CD8-positive, alpha-beta T cell (primary cell): ENCODE measurements at places on chromosomes 2 and 18. TPM values are rescaled to one million over a fixed set of nuclear protein-coding genes. Genes with fewer than 3 reads are reported as not detected.

PRKAG3 gene
- not detected for total RNA-seq

HOXD13 gene
- total RNA-seq, result not detected

LTBP1 gene
- total RNA-seq, result not detected

EGR4 gene
- 0.22 TPM for total RNA-seq

TOGARAM2 gene
- total RNA-seq, result 4.8 TPM

NFATC1 gene
- 91.1 TPM for total RNA-seq

MC2R gene
- total RNA-seq, result not detected

EXOC6B gene
- total RNA-seq, result 13.1 TPM

WDR35 gene
- total RNA-seq, result 2.4 TPM

WNT6 gene
- not detected for total RNA-seq

SERPINB3 gene
- not detected for total RNA-seq

SEMA4F gene
- total RNA-seq, result 4.6 TPM
